ENCODE measurements at places on chromosomes 6 and 20.

- DNase-seq = no peak
These were observed 7.6 kb downstream of the USP45 start for GRCh38 chr6:99507648-99508047.

DNA sequence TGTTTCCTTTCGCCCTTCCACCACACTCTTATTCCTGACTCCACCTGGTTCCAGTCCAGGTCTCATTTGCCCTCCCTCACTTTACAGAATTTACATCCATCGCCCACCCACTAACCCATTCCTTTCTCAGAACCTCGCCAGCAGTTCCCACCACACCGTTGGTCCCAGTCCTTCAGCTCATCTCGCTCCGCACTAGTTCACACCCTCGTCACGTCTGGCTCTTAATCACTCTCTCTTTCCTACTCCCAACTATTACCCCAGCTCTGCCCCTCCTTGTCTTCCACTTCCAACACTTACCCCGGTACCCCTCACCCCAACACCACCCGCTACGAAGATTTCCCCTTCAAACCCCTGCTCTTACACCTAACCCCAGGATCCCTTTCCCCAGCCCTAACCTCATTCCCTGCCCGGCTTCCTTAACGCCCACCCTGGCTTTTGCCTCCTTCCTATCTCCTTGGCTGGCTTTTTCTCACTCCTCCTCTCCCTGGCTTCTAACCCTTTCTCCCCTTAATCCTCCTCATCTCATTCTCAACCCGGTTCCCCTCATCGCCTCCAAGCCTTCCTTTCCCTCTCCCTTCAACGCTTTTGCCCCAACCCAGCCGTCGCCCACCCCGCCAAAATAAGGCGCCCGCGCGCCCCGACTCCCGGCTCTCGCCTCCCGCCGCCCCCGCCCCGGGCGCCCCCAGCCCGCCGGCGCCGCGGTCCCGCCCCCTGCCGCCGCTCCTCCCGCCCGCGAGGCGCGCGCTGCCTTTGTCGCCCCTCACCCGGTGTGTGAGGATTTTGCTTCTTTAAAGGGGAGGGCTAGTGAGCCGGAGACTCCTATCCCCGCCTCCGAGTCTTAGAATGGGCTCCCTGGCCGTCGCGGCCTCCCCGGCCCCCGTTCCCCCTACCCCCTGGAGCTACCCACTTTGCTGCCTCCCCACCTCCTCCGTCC is 542 bp downstream of the USP49 start:
- no peak for DNase-seq

GRCh38 chr6:134077301-134077700 is 24.9 kb upstream of the SLC2A12 start:
- DNase-seq = no peak

DNA sequence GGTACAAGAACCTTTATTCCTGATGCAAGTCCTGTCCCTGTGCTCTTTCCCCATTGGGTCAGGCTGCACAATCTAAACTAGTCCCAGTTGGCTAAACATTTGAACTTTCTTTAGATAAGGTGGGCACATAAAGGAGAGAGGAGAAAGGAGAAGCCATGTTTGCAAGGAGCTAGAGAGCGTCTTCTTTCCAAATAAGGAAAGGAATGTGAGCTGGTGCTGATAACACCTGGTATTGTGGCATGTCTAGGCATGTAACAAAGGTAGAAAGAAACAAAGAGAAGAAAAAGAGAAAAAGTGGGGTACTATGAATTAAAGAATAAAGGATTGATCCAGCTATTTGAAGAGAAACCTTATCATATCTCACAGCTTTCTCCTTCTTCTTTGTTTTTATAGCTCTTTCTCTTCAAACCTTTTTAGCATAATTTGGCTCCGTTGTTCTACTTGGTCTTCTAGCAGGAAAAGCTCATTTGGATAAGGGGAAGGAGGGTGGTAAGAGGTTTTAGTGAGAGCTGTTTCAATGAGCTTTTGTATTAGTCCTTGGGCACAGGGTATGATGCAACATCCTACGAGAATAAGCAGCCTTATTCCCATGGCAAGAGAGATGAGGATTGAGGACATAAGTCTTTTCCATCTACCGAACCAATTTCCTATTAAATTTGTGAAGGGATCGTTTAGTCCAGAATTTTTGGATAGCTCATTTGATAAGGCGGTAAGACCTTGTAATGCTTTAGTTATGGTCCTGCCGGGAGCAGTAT is 415.5 kb upstream of the MAN1A1 start:
- DNase-seq = no peak

GRCh38 chr6:157861814-157862213 is 38.8 kb downstream of the SNX9 start:
- DNase-seq = no peak

DNA sequence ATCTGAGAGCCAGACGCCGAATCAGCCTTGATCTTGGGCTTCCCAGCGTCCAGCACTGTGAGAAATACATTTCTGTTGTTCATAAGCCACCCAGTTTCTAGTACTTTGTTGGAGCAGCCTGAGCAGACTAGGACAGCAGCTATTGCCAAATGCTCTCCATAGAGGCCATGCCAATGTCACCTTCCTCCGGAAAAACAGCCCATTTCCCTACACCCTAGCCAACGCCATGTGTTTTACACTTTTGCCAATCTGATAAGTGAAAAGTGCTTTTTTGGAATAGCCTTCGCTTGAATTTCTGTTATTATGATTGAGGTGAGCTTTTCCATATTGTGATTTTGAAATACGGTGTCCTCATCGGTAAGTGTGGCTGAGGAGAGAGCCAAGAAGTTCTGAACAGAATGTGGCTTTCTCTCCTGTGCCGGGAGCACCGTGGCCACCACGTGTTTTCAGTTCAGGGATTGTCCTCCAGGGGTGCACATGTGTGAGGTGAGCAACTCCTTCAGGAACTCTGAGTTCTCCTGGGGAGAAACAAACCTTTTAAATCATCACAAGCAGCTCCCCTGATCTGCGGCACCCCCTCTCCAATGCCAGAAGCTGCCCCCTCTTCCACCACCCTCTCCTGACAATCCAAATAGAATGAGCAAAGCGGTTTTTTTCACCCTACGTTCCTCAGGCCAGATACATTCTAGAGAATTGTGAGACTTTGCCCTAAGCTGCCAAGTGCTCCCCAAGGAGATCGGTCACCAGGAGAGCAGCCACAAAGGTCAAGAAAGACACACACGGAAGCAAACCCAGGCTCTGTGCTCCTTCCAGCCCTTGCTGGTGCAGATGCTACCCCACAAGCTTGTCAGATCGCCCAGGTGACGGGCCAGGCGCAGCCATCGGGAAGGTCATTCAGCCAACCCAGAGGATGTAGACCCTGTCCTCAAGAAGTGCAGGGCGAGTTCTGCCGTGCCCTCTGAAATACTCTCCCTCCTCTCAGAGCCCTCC is 36.0 kb downstream of the TAF8 start:
- no peak for DNase-seq

GRCh38 chr6:63816982-63817436 is 181.4 kb downstream of the PHF3 start:
- no peak for DNase-seq

- no peak for DNase-seq
These were observed 411 bp downstream of the DSN1 start for GRCh38 chr20:36773107-36773596.

DNA sequence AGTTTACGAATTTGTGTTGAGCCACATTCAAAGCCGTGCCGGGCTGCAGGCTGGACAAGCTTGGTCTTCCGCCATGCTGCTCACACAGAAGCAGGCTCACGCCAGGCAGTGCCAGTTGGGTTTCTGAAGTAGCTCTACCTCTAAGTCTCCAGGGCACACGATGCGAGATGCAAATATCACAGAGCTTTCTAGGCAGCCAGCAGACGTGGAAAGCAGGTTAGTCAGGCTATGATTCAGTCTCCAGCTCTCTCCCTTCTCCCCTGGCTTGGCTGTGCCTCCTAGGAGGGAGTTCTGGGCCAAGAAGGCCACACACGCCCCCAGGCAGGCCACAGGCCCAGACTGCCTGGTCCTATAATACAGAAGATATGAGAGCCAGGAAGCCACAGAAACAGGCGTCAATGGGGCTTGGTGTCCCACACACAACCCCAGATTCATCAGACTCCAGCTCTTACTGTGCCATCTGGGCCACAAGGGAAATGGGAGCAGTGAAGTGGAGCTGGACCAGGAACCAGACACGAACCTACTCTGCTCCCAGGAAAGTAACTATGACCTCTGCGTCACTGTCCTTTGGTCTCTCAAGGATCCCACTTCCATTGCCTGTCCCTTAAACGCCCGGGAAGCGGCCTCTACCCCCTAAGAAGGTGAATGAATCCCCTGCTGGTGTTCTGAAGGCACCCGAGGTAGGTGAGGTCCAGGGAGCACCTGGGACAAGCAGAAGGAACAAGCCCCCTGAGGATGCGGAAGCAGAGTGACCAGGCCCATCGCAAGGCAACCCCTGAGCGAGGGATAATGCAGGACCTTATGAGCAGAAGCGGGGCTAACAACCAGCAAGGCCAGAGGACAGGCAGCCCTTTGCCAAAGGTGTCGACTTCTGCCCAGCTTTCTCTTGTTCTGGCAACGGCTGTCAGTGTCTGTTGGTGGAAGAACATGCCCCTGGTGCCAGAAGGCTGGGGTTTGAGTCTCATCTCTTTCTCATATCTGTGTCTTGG is 61.2 kb downstream of the GFOD1 start:
- no peak for DNase-seq

- DNase-seq = no peak
These were observed 555.5 kb downstream of the UTRN start for GRCh38 chr6:144840619-144841018.

- DNase-seq = no peak
These were observed 94.3 kb downstream of the CEBPB start for GRCh38 chr20:50284811-50285375.

- DNase-seq = no peak
These were observed 11.8 kb downstream of the TMEM14B start for GRCh38 chr6:10759312-10759839.

DNA sequence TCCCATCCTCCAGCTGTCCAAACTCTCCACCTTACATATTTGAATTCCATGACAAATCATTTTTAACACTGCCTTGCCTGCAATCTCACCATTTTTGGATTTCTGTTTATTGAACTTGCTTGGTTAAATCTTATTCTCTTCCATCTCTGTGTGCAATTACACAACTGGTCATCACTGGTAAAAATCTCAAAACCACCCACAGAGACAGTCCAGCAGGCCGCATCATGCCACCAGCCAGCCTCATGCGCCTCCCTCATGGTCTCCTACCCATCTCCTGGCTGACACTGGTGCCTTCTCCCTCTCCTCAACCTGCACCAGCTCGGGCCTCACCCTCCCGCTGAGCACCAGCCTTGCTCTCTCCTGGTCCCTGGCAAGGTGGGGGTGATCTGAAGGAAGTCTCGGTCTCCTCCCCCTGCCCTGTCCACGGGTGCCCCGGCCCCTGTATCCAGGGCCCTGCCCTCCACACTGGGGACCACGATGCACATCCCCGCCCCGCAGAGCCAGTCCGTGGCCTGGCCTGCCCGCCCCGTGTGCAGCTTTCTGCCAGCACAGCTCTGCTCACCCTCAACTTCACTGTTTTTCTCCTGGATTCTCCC is 92.0 kb downstream of the THBS2 start:
- no peak for DNase-seq

GRCh38 chr6:159934181-159934580 is 34.7 kb upstream of the IGF2R start:
- no peak for DNase-seq

GRCh38 chr6:138235205-138235604 is 16.9 kb upstream of the PBOV1 start:
- DNase-seq = no peak

DNA sequence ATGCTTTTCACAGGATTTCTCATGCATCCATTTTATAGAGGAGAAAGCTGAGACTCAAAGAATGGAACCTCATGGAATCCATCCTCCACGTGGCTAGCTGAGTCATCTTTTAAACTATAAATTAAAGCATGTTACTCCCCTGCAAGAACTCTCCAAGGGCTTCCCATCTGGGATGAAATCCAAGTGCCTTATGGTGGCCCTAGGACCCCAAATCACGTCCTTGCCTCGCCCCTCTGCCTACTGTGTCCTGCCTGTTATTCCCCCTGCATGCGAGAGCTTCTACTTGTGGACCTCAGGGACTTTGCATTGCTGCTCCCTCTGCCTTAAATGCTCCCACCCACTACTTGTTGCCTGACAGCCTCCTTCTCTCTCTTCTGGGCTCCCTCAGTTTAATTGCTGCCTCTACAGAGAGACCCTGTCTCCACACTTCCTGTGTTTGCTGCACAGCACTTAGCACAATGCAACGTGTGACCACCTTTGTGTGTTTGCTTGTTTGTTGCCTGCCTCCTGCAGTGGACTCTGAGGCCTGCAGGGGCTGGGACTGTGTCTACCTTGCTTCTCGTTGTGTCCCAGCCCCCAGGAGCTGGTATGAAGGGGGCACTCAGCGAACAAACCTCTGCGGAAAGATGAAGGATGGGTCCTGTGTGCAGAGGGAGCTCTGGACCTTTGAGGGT is 39.4 kb downstream of the TOX2 start:
- no peak for DNase-seq

- no peak for DNase-seq
These were observed 28.9 kb downstream of the PLG start for GRCh38 chr6:160730911-160731310.

DNA sequence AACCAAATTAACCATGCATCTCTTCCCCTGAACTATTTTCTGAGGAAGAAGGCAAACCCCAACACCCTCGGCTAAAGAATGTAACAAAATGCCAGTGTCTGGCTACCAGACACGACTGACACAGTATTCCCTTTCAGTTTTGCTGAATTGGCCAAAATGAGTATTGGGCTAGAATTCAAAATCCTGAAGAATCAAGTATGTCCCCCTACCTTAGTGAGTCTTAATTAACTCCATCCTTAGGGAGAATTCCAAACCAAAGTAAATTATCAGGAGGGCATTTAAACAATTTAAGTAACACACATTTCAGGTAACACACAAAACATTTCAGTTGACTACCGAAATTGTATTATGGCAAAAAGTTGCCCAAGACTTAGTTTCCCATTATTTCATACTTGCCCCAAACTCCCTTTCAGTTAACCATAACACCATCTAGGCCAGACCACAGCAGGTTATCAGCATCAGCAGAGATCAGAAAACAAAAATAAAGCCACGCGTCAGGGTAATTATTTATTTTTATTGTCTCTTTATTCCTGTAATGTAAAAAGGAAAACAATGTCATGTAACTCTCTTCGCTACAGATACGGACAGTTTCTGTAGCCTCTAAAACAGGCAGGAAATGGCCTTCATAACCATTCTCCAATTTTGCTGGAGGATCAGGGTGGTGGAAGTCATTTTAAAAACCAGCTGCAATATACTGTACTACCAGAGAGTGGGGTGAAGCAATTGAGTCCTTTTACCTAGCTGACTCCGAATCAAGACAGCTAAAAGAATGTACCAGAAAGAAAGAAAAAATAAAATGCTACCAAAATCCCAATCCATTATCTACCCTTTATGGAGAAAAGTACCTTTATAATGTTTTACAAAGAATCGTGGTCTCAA is 1.9 kb downstream of the SNX5 start:
- no peak for DNase-seq

- no peak for DNase-seq
These were observed 148.6 kb downstream of the SOBP start for GRCh38 chr6:107638493-107638892.

DNA sequence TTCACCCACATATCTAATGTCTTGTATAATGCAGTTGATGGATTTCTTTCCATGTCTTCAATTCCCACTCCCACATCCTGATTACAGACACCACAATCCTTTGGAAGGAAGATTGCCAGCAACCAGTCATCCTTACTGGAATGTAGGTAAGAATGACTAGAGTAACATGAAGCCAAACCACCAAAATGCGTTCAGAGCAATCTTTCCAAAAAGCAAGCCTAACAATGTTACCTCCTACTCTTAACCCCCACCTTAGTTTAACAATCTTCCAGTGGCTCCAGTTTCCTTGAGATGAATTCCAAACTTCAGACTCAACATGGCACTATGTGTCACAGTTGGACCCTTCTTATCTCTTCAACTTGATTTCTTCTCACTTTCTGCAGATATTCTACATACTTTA is 685.6 kb downstream of the DOK5 start:
- no peak for DNase-seq

Data from stimulated activated CD8-positive, alpha-beta memory T cell treated with anti-CD3 and anti-CD28 coated beads, Interleukin-4, amount 100 ng/mL, for 24 hours (primary cell).